ENCODE measurements at places on chromosomes 5 and 9.

DNA sequence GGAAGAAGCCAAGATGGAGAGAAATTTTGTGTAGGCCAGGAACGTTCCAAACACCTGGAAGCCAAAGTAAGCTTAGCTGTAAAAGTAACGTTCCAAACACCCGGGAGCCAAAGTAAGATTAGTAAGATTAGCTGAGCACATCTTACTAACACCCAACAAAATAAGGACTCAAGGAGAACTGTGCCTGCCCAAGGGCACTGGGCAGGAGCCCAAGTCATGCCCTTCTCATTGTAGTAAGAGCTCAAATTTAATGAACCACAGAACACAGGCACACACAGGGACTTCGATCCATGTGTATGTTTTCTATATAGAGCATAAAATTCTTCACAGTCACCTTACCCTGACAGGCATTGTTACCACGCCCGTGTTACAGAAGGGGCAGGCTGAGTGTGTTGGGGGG lies 36.1 kb upstream of the NXNL2 start:
- DNase-seq: no peak

- no peak for DNase-seq
These were observed 68.2 kb upstream of the SLIT3 start for GRCh38 chr5:169369130-169369529.

DNA sequence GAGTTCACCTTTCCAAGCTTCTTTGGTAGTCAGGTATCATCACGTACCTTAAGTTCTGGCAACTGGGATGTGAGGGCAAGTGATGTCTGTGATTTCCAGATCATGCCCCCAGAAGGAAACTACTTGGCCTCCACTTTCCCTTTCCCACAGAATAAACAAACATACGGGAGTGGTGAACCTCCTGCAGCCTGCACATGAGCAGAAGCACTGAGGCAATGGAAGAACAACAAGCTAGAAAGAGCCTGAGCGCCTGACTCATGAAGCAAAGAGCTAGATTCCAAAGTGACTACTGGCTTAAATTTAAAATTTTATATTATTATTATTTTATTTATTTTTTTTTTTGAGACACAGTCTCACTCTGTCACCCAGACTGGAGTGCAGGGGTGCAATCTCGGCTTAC lies 35.0 kb downstream of the ARL15 start:
- DNase-seq: no peak

DNA sequence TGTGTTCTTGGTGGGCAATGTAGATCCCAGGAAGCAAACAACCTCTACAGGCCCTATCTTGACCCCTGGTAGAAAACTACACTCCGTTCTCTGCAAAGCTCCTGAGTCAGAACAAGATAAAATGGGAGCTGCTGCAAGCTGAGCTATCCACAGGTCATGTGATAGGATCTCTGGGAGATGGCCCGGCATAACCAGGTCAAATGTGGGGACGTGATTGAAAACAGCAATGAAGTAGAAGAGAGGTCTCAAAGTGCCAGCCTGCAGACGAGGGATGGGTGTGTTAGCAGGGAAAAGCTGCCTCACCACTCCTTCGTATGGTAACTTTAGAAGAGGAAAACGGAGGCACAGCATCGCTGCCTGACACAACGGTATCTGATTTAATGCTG lies 25.0 kb downstream of the NRG2 start:
- DNase-seq: no peak

- DNase-seq: no peak
These were observed 118.2 kb downstream of the SSBP2 start for GRCh38 chr5:81632679-81633078.

DNA sequence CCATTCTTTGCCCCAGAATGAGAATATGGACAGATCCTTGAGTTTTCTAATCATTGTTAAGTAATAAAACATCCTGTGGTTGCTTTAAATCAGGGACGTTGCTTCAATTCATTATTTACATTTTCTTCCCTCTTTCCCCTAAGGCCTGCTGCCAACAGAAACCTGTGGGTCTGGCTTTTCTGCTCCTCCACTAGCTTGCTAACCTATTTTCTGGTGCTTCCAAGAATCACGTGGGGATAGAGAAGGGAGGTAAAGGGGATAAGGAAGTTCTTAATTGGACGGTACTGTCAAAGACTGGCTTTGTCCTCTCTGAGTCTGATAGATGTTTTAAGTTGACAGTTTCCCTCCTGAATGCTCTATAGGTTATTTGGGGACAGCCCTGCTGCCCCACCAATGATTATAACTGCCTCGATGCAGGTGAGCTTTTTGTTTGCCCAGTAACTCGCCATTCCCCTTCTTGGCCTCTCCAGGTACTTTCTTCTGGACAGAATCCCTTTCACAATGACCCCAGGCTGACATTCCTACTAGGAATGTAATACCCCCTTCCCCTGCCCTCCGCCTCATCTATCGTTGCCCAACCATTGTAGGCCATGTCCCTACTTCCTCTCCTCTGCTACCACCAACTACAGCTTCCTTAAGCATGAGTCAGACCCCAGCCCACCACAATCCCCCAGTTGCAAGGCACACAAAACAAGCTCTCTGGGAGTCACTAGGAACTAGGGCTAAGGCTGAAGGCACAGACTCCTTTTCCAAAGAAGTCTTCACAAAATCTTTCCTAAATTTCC lies 19.9 kb upstream of the CPEB4 start:
- DNase-seq: no peak

Data from iPS-NIHi11 (cell line).